ENCODE measurements at places on chromosomes 1 and 21.

GRCh38 chr1:187938092-187938491 lies 1109.3 kb downstream of the PLA2G4A start:
- no peak for DNase-seq

DNA sequence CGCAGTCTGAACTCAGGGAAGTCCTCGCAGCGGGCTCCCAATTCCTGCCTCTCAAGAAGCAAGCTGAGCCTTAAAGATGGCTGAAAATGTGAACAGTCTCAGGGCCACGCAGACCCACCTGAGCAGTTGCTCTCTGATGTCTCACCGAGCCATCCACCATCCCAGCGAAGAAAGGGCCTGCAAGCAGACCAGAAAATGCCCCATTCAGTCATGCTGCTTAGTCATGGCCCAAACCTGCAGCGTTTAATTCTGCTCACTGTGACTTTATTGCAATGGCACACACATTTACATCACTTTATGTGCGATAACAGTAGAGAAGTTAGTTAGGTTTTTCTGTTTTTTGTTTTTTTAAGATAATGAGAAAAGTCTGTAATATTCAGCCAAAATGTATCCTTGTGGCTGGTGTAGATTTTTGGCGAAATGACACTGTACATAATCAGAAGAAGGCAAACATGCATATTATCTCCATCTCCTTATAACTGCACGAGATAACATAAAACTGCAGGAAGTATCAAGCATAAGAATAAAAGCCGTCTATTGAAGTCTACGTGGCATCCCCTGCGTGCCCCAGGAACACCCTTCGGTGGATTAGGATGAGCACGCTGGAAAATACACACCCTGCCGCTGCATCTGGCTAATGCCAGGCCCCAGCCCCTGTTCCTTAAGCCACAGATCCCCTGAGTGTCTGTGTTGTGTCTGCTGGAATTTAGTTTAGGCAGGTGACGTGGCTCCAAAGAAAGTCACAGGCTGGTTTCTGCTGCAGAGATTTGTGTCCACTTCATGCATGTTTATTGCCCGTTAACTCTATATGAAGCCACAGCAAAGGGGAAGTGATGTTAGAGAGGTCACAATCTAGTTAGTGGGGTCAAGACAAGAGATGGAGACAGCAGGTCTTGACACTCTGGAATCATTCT lies 119.8 kb upstream of the IRF2BP2 start:
- no peak for DNase-seq

GRCh38 chr1:152182944-152183361 lies 23.9 kb upstream of the RPTN start:
- DNase-seq: no peak

DNA sequence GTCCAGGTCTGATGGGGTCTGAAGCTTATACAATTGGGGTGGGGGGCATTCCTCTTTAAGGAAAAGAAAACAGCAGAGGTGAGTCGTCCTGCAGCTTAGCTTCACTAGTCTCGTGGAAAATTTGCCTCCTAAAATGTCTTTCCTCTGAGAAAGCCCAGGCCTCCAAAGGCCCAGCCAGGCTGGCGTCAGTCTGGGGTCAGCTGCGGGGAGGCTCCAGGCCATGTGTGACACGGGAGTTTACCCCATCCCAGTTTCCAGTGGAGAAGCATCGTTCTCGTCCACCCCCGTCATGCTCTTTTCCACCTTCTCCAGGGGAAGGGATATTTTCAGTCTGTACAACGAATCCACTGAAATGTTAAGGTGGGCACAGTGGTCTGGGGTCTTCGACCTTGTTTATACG lies 42.8 kb downstream of the B3GALT5 start:
- DNase-seq: no peak

DNA sequence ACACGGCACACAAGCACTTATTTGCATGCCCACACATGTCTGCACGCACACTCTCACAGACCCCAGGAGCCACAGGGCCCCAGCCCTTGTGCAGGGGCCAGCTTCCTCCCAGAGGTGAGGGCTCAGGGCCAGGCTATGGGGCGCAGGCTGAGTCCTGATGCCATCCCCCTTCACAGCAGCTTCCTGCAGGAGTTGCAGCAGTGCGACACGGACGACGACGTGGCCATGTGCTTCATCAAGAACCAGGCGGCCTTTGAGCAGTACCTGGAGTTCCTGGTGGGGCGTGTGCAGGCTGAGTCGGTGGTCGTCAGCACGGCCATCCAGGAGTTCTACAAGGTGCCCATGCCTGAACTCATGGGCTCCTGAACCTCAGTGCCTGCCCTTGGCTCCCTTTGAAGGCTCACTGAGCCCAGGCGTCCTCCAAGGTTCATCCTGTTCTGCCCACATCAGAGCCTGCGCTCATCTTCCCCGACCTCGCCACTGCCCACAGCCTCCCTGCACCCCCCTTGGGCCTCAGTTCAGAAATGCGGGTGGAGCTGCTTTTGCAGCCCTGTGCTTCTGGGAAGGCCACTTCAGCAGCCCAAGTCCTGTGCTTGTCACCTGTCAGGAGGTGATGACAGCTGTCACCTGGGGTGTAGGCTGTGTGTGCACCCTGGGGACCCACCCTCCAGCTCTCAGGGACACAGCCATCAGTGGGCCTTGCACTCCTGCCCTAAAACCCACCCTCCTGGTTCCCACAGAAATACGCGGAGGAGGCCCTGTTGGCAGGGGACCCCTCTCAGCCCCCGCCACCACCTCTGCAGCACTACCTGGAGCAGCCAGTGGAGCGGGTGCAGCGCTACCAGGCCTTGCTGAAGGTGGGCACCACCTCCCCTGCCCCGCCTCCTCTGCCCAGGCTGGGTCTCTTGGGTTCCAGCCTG lies 66.6 kb downstream of the TRIM11 start:
- peak; percentile 5 for DNase-seq

DNA sequence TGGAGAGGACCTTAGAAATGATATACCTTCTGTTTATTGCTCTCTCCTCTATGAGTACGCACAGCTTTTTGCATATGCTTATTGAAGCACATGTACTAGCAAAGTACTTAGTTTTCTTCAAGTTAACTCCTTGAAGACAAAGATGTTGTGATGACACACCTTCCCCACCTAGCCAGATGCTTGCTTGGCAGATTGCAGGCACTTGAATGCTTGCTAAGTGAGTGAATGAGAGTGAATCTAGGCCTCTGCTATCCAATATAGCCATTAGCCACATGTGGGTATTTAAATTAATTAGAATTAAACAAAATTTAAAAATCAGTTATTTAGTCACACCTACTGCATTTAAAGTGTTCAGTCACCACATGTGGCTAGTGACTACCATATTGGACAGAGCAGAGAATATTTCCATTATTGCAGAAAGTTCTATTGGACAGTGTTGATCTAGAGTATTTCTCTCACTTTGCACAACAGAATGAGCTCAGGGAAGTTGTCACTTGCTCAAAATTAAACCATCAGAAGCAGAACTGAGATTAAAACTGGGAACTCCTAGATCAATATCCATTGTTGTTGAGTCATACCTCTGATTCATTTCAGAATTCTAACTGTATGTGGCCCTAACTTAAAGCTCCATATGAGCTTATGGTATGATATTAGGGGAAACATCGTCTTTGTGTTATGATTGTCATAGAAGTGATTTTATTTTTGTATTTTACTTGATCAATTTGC lies 8.6 kb upstream of the EEIG2 start:
- no peak for DNase-seq

GRCh38 chr1:89429062-89429461 lies 65.2 kb downstream of the GBP6 start:
- DNase-seq: no peak

DNA sequence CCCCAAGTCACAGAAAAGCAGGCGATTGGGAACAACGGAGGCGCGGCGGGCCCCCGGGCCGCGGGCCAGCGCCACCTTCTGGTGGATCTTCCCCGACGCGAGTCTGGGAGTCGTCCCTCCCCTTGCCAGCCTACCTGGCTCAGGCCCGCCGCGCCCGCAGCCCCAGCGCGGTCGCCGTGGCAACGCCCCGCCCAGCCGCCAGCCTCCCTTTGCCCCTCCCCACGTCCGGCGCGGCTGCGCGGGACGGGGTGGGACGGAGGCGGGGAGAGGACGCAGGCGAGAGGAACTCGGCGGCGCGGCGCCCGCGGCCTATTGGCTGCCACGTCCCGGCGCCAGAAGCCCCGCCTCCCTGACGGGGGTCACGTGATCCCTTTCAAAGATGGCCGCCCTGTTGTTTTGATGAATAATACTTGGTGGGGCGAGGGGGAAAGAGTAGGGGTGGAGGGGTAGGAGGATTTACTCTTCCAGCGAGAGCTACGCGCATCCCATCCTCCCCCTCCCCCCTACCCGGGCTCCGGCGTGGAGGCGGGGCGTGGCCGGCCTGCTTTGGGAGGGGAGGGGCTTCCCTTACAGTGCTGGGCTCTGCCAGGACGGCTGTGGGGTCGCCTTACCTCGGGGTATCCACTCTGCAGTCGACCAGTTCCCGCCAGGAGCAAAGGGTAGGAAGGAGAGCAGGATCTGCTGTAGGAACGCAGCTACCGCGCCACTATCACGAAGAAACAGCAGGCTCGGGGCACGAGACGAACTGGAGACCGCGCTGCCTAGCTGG lies at the start of gene UBE4B:
Gene UBE4B (plus strand): TSS at position 369 of the 769 bp plus-strand sequence. CDS start 713 bp downstream, outside the sequence.
- peak; percentile 98 for DNase-seq

GRCh38 chr1:3427711-3428704 lies 26.5 kb upstream of the ARHGEF16 start:
- DNase-seq: no peak

GRCh38 chr1:29505532-29506220 lies 269.4 kb downstream of the PTPRU start:
- DNase-seq: no peak

DNA sequence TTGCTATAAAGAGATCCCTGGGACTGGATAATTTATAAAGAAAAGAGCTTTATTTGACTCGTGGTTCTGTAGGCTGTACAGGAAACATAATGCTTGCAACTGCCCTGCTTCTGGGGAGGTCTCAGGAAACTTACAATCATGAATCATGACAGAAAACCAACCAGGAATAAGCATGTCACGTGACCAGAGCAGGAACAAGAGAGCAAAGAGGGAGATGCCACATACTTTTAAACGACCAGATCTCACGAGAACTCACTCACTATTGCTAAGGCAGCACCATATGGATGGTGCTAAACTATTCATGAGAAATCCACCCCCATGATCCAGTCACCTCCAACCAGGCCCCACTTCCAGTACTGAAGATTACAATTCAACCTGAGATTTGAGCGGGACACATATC lies 49.8 kb upstream of the RCC1 start:
- no peak for DNase-seq

DNA sequence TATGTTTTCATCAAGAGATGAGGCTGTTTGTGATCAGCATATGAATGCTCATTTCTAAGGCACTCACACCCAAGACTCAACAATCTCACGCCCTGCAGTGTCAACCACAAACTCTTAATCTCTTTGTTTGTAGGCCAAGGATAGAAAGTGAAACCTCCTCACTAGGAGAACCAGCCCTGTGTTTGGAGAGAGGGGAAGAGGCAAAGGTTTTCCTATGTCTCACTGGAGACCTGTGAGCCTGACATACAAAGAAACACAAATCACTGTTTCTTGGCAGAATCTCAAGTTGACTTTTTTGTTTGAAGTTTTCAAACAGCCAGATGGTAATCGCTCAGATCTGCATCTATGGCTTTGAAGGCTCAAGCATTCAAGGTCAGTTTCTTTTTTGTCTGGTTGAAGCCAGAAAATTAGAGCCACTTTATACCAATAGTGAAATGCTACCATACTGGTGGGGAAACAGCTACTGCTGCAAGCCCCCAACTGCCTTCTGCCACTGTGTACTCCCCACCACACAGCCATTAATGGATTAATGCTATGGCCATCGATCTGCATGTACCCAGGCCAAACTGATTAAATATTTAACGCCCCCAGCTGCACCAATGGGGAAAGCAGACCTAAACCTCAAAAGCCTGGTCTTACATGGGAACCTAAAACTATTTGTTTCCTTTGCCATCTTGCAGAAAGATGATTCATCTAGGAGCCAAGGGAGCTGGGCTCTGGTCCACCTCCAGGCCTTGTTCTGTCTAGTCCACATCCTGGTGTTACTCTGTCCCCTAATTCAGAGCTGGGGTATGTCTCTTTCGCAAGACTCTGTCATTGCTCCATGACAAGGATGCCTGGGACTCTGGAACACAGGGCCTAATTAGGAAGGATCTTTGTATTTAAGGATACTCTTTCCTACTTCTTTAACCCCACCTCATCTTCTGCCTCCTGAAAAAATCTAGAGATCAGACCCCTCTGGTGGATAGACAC lies 16.3 kb downstream of the PDZK1 start:
- no peak for DNase-seq

GRCh38 chr21:46215436-46216131 lies 13.0 kb downstream of the LSS start:
- no peak for DNase-seq

- DNase-seq: no peak
Observed at GRCh38 chr1:220732137-220732536, 16.0 kb upstream of the MTARC2 start.

DNA sequence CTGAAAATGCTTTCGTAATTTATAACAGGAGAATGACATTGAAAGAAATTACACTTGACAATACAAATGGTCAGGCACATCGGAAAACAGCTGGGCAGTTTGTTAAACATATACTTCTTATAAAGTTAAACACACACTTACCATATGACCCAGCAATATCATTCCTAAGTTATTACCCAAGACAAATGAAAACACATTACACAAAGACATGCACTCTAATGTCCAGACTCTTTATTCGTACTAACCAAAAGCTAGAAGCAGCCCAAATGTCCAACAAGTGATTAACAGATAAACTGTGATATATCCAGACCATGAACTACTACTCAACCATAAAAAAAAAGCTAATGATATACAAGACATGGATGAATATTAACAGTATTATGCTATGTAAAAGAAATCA lies 8.5 kb downstream of the AKT3 start:
- no peak for DNase-seq

DNA sequence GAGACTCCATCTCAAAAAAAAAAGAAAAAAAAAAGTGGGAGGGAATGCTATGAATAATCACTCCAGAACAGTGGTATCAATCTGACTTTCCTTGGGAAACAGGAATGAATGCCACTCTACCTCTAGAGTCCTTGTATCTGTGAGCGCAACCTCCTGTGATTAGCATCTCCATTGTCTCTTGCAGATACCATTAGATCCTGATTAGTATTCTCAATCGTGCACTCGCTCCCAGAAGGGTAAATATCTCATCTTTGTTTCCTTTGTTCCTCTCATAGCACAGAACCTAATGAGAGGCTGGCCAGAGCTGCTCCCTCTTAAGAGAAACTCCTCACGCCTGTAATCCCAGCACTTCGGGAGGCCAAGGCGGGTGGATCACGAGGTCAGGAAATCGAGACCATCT lies 184.4 kb upstream of the KCNK2 start:
- no peak for DNase-seq

DNA sequence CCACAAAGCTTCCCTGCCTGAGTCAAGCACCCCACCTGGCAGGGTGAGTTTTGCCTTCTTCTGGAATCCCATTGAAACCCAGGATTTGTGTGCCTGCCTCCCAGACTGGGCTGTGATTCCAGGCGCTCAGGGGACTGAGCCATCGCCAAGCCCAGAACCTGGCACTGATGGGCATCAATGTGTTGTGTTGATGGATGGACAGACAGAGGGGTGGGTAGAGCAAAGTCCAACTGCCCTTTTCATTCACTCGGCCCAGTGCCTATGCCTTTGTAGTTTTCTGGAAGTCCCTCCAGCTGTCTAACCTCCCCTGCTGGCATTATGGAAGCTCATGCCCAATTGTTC lies 66.0 kb upstream of the LAPTM5 start:
- DNase-seq: no peak
